CD4-positive, alpha-beta T cell (primary cell): ENCODE measurements at places on chromosomes 7 and 10.

GRCh38 chr10:4011136-4011812 lies 226.3 kb upstream of the KLF6 start:
- DNase-seq, result no peak

DNA sequence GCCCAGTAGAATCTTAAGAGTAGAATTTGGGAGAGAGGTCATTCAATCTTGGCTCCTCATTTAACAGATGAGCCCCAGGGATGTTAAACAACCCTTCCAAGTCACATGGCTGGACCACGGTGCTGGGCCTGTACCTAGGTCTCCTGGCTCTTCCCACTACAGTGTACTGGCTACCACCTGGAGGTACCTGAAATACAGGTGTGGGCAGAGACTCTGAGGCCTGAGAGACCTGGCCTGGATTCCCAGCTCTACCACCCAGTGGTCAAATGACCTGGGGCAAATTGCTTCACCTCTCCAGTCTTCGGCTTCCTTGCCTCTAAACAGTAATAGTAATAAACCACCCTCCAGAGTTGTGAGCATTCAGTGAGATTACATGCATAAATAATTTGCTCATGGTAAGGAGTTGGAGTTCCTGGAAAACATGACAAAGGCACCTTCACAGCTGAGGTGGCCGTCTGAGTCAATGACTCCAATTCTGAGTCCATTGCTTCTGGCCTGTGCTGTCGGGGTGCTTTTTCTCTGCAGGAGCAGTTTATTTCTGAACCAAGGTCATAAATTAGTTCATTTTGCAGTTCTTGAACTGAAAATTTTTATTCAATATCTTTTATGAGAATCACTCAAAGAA lies 2.7 kb downstream of the GOT1 start:
- no peak for DNase-seq

DNA sequence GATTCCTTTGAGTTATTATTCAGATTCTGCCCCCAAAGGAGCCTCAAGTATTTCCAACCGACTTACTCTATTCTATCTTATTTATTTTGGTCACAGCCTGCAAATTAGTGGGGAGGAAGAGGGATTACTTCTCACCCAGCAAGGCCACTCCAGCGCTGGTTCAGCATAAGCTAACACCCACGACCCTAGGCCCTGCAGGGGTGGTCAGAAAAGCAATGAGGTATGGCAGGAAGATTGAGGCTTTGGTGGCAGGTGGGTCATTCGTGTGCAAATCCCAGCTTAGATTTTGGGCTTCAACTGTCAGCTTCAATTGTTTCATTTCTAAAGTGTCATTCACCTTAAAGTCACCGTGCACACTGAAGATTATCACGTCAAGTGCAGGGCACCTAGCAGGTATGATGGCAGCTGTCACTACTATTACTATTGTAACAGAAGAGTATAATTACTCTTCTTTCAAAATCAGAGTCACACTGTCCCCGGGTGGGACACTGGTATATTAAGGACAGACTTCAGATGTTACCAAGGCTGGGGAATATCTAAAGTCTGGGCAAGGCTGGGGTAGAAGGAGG lies 48.8 kb upstream of the OPTN start:
- DNase-seq, result no peak

- DNase-seq, result no peak
Observed at GRCh38 chr10:129790715-129791446, 173.2 kb downstream of the EBF3 start.

DNA sequence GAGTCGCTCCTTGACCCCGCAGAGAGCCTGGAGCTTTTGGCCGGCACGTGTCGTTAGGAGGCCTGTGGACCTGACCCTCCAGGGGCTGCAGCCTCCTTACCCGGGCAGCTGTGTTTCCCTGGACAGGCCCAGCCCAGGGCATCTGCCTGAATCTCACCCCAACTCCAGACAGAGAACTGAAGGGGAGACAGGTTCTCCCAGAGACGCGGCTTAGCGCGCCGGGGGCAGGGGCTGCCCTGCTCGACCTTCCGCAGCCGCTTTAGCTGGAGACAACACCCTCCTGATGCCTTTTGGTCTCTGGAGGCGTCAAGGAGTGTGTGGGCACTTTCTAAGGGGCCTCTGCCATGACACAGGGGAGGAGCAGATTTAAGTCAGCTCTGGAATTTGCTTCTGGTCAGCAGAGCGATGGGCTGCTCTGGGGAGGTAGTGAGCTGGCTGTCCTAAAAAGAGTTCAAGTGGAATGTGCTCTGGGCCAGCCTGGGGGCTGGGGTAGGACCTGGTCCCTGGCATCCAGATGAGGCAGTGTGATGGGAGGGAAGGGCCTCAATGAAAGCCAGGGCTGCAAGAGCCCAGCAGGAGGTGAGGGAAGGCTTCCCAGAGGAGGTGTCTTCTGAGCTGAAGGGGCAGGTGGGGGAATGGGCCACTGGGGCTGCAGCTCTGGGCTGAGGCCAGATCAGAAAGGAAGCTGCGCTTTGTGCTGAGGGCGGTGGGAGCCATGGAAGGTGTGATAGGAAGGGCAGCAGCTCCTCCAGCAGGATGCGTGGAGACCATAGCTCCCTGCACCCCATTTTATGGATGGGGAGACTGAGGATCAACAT lies 5.8 kb downstream of the GRIFIN start:
- DNase-seq, result no peak

DNA sequence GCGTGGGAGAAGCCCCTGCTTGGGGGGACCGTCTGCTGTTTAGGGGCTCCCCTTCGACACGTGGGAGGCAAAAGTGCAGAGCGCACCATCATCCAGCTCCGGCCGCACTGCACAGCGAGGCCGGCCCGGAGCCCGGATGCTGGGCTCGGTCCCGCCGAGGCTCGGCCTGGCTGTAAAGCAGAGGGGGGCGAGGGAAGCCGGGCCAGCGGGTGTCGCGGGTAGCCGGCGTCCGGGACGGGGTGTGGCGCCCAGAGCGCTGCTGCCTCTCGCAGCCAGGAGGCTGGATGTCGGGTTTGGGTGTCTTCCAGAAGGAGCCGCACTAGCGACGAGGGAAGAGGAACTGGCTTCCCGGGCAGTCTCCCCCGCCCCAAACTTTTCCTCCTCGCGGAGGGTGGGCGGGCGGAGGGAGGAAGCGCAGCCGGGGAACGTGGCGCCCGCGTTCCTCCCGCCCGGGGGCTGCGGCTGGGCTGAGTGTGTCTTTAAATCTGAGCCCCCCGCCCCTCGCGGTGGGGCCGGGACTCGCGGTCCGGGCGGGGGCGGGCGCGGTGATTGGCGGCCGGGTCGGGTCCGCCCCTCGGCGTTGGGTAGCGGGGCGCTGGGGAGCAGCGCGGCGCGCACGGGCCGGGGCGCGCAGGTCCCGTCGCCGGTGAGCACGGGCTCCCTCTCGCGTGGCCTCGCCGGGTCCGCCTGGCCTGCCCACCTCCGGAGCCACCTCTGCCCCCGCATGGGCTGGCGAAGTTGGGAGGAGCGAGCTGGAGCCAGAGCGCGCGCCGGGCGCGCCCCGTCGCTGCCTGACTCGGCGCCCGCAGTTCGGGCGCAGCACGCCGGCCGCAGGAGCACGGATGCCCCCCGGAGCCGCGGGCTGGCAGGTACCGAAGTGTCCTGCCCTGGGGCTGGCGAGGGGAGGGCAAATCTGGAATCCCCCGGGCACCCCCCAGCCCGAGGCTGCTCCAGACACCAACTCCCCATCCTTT lies at the start of gene PALD1:
Gene PALD1, plus strand, starts transcription at position 577 of the 974 bp plus-strand sequence. CDS start 47,185 bp downstream, outside the sequence.
- peak; percentile 33 for DNase-seq
